Posterior vena cava (tissue), 2 donors: ENCODE measurements at places on chromosomes 6 and 20.

- no peak for DNase-seq
Measured at GRCh38 chr6:26432627-26433201, 7.6 kb upstream of the BTN3A3 start.

DNA sequence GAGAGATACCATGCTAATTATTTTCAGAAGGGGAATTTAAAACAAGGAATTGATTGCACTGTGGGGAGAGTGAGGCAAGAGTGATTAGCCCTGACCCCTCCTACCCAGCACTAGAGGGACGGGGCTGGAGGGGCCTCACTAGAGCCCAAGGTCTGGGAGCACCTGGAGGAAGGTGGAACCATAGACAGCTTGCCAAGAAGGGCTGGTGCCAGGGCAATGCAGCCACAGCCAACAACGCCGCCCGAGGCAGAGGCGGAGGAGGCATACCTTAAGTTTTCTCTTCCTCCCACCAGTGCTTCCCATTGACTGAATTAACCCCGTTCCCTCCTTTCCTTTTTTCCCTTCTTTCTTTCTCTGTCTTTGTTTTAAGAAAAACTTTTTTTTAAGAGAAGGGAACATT, 40.0 kb downstream of the IYD start:
- DNase-seq, result no peak

- no peak for DNase-seq
Measured at GRCh38 chr6:144263786-144264185, 21.3 kb upstream of the UTRN start.

- peak; percentile 92 for DNase-seq
Measured at GRCh38 chr6:43770372-43771209, 580 bp downstream of the VEGFA start.

GRCh38 chr6:137944793-137945498, 77.9 kb downstream of the TNFAIP3 start:
- no peak for DNase-seq

DNA sequence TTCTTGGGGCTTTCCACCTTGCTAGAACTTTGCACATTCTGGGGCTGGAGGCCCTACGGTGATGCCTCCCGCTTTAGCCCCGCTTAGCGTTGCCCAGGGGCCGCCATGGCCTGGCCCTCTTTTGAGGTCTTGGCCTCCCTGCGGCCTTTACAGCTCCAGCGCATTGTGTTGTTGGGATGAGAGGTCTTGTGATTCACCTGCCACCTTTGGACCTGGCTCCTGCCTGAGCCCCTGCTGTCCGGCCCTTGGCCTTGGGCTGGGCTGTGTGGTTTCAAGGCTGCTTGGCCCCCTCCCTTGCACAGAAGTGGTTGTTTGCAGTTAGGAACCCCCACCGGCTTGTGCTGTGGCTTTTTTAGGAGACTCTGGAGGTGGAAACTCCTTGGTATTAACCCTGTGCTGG, 61.0 kb upstream of the CDH4 start:
- DNase-seq, result no peak

GRCh38 chr6:104527311-104527710, 332.4 kb downstream of the HACE1 start:
- DNase-seq, result no peak

- DNase-seq, result no peak
Measured at GRCh38 chr6:90333928-90334327, 37.3 kb upstream of the BACH2 start.

DNA sequence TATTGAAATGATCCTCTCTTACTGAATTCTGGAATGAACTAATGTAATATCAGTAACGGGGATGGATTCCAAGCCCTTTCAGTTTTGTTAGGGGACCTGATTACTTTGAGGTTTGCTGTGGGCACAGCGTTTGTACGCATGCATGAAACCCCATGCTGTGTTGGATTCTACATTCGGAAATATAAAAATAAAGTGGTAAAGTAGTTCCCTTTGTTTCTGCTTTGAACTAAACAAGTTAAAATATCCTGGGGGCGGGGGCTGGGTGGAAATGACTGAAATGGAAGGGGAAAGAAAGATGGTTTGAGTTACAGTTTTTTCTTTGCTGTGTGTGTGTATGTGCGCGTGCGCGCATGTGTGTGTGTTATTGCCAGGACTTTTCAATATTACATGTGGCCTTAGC, 196.5 kb upstream of the OPRM1 start:
- DNase-seq, result no peak

GRCh38 chr20:699811-700338, 24.3 kb upstream of the SCRT2 start:
- no peak for DNase-seq

DNA sequence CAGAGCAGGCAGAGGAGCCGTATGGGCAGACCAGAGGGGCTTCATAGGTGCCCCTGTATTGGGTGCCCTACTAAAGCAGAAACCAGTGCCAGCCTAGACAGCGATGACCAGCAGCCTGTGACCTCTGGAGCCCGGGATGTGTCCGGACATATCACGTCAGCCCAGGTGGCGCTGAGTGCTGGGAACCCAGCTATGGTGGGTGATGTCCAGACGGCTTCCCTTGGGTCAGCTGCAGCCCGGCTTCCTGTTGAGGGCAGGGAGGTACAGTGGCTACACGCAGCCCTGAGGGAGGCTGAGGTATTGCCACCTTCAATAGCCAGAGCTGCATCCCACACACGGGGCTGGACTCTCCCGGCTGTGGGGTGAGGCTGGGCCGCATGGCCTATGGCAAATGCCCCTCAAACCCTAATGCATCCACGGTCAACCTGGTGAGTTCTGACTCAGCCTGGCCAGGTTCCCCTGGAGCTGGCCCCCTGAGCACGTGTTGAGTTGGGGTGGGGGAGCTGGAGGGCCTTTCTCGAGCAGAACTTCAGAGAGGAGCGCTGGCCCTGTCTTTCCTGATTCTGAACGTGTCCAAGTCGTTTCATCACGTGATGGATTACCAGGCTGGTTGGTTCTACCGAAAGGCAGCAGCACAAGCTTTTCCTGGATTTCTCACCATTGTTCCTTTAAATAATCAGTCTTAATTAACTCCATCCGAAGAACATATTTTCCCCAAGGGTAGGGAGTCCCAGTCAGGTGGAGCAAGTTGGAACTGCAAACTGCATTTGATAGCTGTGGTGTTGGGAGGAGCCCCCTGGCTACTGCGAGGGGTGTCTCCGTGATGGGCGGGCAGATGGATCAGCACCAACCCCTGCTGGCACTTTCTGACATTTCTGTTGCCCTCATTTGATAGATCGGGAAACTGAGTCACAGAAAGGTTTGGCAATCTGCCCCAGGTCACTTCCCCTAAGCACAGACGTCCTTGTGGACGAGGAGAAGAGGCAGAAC, 7.1 kb upstream of the MYT1 start:
- DNase-seq, result no peak

DNA sequence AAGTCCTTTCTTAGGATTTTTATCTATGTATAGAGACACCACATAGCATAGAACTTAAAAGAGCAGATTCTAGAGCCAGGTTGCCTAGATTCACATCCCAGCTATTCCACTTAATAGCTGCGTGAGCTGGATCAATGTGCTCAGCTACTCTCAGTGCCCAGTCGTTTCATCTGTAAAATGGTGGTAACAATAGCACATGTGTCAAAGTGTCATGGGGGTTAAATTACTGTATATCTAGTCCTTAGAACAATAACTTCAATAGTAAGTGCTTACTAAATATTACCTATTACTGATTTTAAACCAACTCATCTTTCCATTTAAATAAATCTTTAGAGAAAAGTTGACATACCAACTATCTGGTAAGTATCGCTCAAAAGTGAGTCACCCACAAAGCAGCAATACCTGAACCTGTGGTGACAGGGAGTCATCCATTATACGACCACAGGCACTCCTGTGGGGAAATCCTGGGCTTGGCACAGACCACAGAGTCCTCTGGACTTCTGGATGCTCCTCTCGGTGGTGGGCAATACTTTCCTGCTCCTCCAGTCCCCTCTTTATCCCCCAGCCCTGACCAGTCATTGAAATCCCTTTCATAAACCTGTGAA, 154.8 kb downstream of the PDSS2 start:
- no peak for DNase-seq

DNA sequence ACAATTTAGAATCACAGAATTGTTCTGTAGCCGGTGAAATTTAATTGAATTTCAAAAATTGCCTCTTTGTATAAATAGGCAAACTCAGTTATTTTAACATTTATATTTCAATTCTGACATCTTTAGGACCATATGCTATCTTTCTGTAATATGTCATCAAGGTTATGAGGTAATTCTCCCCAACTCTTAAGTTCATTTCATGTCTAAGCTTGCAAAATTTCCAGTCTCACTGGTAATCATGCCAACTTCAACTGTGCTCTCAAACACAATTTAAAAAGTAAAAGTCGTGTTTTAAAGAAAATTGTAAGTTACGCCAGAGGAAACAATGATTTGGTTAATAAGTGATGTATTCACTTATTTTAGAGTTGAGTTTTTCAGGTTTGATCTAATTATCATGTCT, 1.4 kb downstream of the NCOA7 start:
- no peak for DNase-seq

DNA sequence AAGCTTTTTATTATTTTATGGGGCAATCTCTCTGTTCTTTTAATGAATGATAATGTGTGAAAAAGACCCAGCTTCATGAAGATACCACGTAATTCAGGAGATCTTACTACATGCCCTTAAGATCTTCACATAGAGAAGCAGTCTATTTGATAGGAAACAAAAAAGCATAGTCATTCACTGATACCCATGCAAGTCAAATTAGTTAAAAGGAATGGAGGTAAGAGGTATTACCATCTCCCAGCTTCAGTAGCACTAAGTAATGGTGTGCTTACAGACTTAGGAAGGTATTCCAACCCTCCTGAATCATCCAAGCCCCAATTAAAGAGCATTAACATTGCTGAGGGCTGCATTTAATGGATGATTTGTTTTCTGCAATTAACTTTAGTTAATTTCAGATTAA, 364.7 kb downstream of the SYNE1 start:
- DNase-seq, result no peak

- DNase-seq, result no peak
Measured at GRCh38 chr6:63649847-63650265, 14.3 kb downstream of the PHF3 start.

DNA sequence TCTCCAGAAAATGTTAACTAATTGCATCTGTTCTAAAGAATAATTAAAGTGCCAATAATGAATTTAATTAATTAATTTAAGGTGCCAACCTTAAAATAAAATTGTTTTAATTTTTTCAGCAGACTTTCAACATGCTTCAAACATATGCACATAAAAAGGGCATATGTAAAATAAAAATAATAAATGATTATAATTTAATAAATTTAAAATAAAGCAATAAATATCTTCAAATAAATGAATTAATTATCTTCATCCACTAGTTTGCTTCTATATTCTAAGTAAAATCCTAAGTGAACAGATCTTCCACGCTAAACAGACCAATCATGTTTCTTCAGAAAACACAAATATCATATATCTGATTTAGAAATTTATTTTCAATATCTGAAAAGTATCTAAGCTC, 119.2 kb downstream of the HIVEP2 start:
- no peak for DNase-seq

GRCh38 chr6:85404564-85405174, 45.2 kb upstream of the NT5E start:
- no peak for DNase-seq

GRCh38 chr6:156181506-156181905, 595.7 kb upstream of the ARID1B start:
- DNase-seq, result no peak

- DNase-seq, result no peak
Measured at GRCh38 chr6:169650959-169651292, 50.9 kb downstream of the WDR27 start.

DNA sequence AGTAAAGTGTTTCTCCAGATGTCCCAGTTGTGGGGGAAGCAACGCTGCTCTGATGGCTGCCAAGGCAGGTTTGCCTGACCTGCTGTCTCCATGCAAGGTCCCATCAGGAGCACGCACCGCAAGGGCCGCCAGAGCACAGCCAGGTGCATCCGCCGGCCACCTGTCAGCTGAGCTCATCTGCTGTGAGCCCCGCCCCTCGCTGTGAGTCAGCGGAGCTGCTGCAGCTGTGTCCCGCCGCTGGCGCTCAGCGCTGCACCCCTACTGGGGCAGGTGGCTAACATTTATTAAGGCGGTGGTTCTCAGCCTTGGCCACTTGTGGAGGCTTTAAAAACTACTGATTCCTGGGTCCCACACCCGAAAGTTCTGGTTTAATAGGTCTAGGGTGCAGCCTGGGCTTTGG, 225.7 kb downstream of the UST start:
- DNase-seq, result no peak

- peak; percentile 94 for DNase-seq
Measured at GRCh38 chr6:41734666-41735426, 562 bp downstream of the TFEB start.

- DNase-seq, result no peak
Measured at GRCh38 chr20:36574366-36575135, 1.2 kb downstream of the TGIF2 start.

GRCh38 chr6:13695252-13695651, 16.4 kb downstream of the RANBP9 start:
- no peak for DNase-seq

DNA sequence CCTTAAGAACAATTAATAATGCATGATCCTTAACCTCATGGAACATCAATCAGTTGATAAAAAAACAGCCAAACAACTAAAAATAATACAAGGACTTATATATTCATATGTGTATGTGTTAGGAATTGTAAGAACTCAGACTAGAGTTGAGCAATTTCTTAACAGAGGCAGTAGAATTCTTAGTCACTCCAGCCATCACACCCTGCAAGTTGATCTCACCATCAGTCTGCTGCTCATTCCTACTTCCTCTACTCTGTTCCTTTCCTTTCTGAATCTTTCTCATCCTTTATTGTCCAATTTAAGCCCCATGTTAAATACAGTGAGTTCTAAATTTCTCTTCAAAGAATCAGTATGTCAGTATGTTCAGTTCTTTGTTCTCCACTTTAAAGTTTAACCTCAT, 2.6 kb downstream of the ZNF165 start:
- no peak for DNase-seq

- DNase-seq, result no peak
Measured at GRCh38 chr6:35203152-35203670, 10.5 kb upstream of the SCUBE3 start.

GRCh38 chr6:116385459-116385802, 14.7 kb downstream of the DSE start:
- DNase-seq, result no peak

- DNase-seq, result no peak
Measured at GRCh38 chr20:47501116-47501481, 588 bp upstream of the NCOA3 start.
